ENCODE measurements at places on chromosomes 6 and 20.
A peak's percentile ranks its signal among the peaks of the same experiment; 100 is the strongest.

DNA sequence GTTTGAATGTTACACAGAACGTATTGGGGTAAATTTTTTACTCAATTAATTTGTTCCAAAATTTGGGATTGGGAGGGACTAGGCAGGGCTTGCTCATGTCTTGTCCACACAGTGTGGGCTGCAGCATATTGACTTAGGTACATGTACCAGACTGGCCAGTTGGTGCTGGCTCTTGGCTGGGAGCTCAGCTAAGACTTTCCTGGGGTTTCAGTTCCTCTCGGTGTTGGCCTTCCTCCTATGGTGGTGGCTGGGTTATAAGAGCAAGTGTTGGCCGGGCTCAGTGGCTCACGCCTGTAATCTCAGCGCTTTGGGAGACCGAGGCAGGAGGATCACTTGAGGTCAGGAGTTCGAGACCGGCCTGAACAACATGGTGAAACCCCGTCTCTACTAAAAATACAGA lies 4.9 kb downstream of the CENPQ start:
- no peak for DNase-seq

GRCh38 chr6:41256383-41256782 lies 28.2 kb downstream of the TREML4 start:
- DNase-seq, result no peak

- no peak for DNase-seq
Observed at GRCh38 chr20:62186887-62187866, 4.3 kb downstream of the MTG2 start.

- DNase-seq, result no peak
Observed at GRCh38 chr6:78380541-78380940, 486.8 kb upstream of the IRAK1BP1 start.

- DNase-seq, result no peak
Observed at GRCh38 chr6:4879741-4880275, 103.6 kb downstream of the CDYL start.

- no peak for DNase-seq
Observed at GRCh38 chr6:7126754-7127153, 19.0 kb downstream of the RREB1 start.

- peak; percentile 61 for DNase-seq
Observed at GRCh38 chr20:9241232-9241692, 172.4 kb downstream of the PLCB4 start.

- DNase-seq, result no peak
Observed at GRCh38 chr6:47440719-47441118, 36.9 kb upstream of the CD2AP start.

- DNase-seq, result no peak
Observed at GRCh38 chr6:134389129-134389528, 71.2 kb upstream of the SGK1 start.

DNA sequence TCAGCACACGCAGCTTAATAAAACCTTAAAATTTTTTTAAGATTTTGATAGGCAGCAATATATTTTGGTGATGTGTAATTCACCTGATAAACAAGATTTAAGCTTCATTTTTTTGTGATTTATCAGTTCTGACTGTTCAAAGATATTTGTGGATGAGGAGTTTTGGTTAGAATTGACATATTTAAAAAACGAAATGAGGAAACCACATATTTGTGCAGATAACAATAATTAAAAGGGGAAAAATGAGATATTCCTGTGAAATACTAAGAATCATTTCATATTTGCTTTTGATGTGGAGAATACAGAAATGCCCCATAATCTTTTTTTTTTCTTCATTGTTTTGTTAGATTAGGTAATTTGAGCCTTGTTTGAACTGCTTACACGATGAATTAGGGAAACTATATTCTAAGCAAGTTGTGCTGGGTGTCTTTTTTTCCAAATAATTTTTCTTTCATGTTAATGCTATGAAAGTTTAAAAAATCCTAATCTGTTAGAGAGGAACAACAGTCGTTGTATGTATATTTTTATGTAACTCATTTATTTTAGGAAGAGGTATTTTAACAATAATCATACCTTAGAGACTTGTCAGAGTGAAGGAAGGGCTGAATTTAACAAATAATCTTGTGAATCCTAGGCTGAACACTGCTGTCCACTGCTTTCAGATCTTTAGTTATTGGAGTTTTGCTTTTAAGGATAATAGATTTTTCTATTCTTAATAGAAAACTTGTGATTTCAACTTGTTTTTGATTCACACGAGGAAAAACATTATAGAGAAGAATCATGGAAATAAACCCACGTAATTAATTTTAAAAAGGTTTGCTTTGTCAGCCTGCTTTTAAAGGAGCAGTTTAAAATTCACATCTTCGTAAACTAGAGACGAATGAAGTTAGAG lies 4.0 kb downstream of the ARID1B start:
- DNase-seq, result no peak

- DNase-seq, result no peak
Observed at GRCh38 chr6:4781426-4781825, 5.2 kb downstream of the CDYL start.

- DNase-seq, result no peak
Observed at GRCh38 chr6:90596967-90597539, 10.2 kb upstream of the MAP3K7 start.

DNA sequence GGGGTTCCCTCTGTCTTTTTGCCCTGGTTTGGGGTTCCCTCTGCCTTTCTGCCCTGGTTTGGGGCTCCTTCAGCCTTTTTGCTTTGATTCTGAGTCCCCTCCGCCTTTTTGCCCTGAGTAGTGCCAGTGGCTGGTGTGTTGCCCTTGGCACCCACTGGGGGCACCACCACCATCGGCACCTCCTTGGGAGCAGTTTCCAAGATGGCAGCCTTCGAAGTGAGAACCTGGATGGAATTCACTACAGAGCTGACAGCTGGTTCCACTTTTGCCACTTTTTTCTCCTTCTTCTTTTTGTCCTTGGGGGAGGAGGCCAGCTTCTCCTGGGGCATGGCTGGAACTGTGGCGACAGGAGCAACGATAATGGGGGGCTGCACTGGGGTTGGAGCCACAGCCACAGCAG lies 22.2 kb downstream of the RRBP1 start:
- DNase-seq, result no peak

DNA sequence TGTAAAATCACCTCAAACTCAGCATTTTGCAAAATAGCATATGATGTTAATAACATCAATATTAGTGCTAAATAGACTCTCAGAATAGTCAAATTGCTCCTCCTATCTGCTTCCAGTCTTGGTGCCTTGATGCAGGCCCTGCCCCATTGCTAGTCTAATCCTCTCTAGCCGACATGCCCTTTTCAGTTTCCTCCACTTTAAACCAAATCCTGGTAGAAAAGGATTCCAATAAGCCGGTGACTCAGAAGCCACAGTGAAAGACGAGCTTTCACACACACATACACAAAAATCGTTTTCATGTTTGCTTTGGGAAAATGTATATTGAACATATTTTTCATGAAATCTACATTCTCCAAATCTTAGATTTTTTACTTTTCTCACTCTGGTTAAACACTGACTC lies 203.1 kb downstream of the LMBRD1 start:
- no peak for DNase-seq

DNA sequence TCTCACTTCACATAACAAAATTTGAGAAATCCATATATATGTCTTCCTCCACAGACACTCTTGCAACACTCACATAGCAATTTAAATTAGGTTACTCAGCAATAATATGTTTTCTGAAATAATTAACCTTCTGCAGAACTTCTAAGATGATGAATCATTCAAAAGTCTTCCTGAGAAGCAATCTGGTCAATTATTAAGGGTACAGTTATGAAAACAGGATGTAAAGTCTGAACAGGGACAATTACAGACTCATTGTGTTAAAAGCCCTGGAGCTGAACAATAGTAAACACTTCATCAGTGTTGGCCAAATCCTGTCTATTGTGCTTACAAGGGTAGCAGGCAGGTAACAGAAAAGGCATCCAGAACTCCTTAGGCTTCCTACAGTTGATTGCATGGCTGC lies 75.4 kb downstream of the FILIP1 start:
- DNase-seq, result no peak

- no peak for DNase-seq
Observed at GRCh38 chr6:121600389-121601168, 165.1 kb downstream of the GJA1 start.

DNA sequence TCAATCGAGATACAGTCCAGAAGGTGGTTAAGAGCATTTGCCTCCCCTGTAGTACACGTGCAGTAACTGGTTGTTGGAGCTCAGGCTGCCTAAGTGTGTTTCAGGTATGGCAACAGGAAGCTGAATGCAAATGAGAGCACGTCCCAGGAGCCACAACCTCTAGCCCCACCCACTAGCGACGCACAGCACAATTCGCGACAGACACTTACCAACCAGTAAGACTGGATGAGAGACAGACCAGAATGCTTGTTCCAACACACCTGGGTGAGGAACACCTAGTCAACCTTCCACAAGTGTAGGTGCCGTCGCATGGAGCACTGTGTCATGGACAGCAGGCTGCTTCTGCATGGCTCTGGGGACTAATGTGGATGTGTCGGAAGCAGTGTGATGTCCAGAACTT lies 7.2 kb upstream of the SERPINB1 start:
- DNase-seq, result no peak

GRCh38 chr6:146919017-146919416 lies 285.2 kb upstream of the STXBP5 start:
- no peak for DNase-seq

DNA sequence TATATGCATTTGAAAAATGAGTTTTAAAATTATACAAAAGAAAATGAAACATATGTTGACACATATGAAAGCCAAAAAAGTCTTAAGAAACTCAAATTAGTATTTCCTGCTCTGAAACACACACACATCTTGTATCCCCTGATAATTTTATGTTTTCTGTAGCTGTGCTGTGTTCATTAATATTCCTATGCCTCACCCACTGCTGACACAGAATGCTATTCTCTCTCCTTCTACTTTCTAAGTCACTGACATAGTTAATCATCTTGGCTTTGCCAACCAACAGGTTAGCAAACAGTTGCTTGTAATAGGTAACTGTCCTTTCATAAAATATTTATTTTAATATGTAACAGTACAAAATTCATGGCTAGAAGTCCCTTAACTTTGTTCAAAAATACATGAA lies 140.7 kb downstream of the DST start:
- DNase-seq, result no peak

DNA sequence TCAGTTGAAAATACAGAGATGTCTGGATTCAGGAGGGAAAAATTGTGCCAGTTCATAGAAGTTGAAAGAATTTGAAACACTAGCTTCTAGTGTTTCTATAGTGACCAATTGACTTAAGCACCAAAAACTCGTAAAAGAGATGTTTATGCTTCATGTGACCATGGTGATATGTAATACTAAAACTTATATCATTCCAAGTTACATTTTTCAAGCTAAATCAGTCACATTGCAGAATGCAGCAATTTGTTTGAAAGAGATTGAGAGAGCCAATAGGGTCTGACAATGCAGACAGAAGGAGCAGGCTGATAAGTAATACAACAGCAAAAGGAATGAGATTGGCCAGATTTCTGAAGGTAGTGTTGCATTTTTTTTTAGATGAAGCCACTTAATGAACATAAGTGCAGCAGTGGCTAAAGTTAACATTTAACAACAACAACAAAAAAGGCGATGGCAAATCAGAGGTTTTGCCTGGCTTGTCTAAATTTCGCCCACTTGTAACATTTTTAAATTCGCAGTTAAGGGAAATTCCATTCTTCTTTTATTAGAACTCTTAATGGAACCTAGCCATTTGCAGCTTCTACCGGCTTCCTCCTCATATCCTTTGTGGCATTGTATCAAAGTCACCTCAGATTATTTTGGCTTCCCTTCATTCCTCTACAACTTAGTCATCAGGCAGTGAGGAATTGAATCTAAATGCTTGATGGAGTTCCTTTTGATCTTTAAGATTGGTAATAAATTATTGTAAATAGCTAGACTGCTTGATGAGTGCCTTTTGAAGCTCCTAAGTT lies 484.0 kb upstream of the SOX4 start:
- DNase-seq, result no peak

DNA sequence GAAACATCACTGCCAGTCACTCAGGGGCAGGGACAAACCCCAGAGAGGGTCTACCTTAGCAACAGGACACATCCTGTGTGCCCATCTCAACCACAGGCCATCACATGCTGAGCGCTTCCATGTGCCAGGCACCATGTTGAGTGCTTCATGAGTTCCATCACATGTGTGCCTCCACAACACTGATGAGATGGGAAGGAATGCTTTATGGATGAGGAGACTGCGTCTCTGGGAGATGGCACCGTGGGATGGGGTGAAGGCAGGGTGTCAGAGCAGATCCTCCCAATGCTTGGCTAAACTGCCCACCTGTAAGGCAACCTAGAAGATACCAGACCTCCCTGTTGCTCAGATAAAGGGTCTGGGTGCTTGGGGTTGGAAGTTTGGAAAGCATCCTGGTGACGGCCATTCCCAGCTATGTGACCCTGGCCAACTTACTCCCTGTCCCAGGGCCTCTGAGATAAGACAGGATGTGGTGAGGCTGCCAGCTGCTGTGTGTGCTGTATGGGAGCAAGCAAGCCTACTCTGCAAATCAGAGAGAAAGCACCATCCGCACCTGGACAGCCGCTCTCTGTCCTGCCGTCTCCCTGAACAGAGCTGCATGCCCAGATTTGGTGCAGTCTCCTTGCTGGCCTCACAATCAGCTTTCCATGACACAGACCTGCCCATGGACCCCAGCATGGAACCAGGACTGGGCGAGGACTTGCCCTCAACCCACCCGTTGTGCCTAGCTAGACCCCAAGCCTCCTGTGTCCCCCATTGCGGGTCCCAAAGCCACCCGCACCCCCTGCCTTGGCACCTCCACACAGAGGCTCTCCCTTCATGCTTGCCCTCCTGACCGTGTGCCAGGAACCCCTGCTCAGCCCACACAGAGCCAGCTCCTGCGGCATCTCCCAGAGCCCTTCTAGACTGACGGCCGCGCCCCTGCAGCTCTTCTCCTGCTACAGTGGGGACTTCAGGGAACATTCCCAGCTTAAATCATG lies 143.7 kb downstream of the SYNDIG1 start:
- DNase-seq, result no peak

DNA sequence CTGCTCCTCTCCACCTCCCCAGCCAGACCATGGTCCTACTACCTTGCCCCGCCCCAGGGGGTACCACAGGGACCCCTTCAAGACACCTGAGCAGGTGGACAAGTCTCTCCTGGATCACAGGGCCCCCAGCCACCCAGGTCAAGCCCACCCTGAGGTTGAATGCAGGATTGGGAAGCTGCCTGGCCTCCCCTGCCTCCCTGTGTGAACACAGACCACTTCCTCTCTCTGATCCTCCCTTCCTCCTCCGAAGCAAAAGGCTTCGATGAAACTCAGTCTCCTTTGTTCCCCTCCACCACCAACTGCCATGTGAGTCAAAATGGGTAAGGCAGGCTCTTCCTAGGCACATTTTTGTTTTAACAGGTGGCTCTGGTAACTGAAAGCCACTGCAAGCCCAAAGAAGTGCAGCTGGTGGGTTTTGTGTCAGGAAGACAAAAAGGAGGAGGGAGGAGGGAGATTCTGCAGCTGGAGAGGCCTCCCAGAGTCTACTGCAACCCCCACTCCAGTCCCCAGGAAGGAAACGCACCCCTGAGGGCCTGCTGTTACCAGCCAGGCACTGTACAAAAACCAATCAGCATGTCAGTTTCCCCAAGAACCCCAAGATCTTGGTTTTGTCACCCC lies 5.4 kb downstream of the ADA start:
- no peak for DNase-seq
